Hepatocyte (in vitro differentiated cells): ENCODE measurements at places on chromosomes 11 and 22. TPM values are rescaled to one million over a fixed set of nuclear protein-coding genes. Genes with fewer than 3 reads are reported as not detected.

Gene GRAMD1B
- total RNA-seq: 18.3 and 20.4 TPM in 2 replicates

Gene METTL15
- total RNA-seq: 20.3 and 23.2 TPM in 2 replicates

GRCh38 chr11:108847298-108847990 lies 182.6 kb downstream of the DDX10 start:
- no peaks in the 10 kb centered on the region for H3K4me1 ChIP-seq
- no peak overlapping the region for H3K27ac ChIP-seq
- H3K36me3 ChIP-seq: no peaks in the 10 kb centered on the region
- no peak overlapping the region for H3K4me3 ChIP-seq
- DNase-seq: no peak

DNA sequence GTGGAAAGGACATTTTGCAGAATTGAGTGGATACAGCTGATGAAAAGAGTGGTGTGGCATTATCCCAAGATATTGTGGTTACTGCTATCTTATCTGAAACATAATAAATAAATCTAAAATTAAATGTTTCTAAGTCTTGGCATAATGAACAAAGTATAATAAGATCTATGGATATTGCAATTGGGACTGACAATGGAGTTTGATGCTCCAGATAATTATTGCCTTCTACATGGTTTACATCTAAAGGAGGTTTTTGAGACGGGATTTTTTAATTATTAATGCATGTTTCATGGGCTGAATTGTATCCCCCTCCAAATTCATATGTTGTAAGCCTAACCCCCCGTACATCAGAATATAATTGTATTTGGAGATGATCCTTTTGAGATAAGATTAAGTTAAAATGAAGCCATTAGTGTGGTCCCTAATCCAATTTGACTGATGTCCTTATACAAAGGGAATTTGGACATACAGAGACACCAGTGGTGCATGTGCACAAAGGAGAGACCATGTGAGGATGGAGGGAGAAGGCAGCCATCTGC lies 198.5 kb downstream of the MSANTD4 start:
- no peaks in the 10 kb centered on the region for H3K36me3 ChIP-seq
- H3K4me3 ChIP-seq: no peak overlapping the region
- H3K27me3 ChIP-seq: no peaks in the 10 kb centered on the region

- H3K4me1 ChIP-seq: peaks cover 10% of the 10 kb centered on the region
- H3K4me3 ChIP-seq: no peak overlapping the region
- H3K27me3 ChIP-seq: no peaks in the 10 kb centered on the region
- H3K27ac ChIP-seq: no peak overlapping the region
- H3K36me3 ChIP-seq: no peaks in the 10 kb centered on the region
Observed at GRCh38 chr11:69670158-69670845, 4.9 kb downstream of the LTO1 start.

Gene ARRB1
- 83.2 and 91.3 TPM in 2 replicates for total RNA-seq

DNA sequence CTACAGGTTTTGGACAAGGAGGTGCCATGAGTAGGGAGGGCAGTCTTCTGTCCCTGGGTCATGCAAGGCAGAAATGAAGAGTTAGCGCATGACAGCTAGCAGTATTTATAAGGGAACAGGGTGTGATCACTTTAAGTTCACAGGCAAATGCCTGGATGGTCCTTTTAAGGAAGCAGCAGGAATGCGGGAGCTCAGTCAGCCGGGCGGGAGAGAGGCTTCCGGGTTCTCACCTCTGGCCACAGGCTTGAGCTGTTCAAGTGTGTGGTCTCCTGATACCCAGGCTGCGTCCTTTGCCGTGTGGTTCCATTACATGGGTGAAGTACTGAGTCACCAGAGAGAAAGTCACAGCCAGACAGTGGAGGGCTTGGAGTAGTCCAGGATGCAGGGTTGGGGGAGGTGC lies 105.4 kb downstream of the BCR start:
- DNase-seq: no peak
- H3K4me3 ChIP-seq: no peak overlapping the region
- no peaks in the 10 kb centered on the region for H3K27me3 ChIP-seq

Gene SPTBN2
- 115 and 152 TPM in 2 replicates for total RNA-seq

DNA sequence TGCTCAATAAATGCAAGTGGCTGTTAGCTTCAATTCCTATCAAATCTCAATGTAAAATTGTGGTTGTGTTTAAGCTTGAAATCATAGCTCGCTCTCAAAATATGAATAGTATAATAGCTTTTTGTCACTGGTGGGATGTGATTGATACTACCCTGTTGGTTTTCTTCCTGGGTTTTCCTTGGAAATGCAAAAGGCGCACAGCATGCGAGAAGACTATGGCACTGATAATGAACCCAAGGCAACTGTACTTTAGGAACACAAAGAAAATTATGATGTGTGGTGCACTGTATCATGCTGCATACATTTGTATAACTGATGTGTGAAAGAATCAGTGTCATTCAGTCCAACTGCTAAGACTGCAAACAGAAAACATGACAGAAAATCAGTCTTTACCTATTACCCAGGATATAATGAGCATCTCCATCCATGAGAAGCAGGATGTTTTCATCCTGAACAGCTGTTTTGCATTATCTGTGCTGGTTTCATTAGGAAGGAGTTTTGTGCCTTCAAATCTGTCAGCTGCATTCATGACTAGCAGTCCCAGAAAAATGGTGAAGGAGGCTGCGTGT lies 101.2 kb downstream of the TRPC6 start:
- no peaks in the 10 kb centered on the region for H3K4me1 ChIP-seq
- no peaks in the 10 kb centered on the region for H3K27me3 ChIP-seq
- no peak for DNase-seq
- no peak overlapping the region for H3K4me3 ChIP-seq
